Right ventricle myocardium superior (tissue), 1 donor: ENCODE measurements at places on chromosomes 16 and 17. TPM values are rescaled to one million over a fixed set of nuclear protein-coding genes. Genes with fewer than 3 reads are reported as not detected.
A peak's percentile ranks its signal among the peaks of the same experiment; 100 is the strongest.

Gene HIGD1B
- 17.4 TPM for total RNA-seq

- peak; percentile 55 for DNase-seq
These were observed 477 bp downstream of the CENPV start for GRCh38 chr17:16352667-16353316.

GRCh38 chr17:67491681-67492024, 114.6 kb downstream of the PITPNC1 start:
- no peak for DNase-seq

- no peak for DNase-seq
These were observed 6.6 kb downstream of the PLEKHH3 start for GRCh38 chr17:42669977-42670788.

- peak; percentile 19 for DNase-seq
These were observed 15.9 kb upstream of the MEIOB start for GRCh38 chr16:1887711-1888354.

DNA sequence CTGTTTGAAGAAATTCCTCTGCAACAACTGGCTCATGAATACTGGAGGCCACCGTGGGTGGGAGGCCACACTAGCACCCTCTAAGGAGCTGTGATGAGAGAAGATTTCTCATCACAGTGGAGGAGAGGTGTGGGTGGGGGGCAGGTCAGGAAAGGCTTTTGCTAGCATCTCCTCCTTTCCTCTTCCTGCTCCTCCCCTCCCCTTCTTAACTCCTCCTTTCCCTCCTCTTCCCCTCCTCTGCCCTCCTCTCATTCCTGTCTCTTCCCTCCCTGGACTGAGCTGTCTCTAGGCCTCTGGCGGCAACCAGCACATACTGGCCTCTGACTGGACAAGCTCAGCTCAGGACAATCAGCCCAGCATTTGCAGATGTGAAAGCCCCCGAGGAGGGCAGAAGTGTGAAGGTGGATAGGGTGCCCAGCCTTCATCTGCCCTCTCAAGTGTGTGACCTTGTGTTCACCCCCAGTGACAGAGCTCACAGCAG, 19.0 kb upstream of the LHX1 start:
- no peak for DNase-seq

GRCh38 chr17:2335726-2336214, 487 bp downstream of the TSR1 start:
- DNase-seq, result peak; percentile 47

Gene PDILT
- not detected for total RNA-seq

DNA sequence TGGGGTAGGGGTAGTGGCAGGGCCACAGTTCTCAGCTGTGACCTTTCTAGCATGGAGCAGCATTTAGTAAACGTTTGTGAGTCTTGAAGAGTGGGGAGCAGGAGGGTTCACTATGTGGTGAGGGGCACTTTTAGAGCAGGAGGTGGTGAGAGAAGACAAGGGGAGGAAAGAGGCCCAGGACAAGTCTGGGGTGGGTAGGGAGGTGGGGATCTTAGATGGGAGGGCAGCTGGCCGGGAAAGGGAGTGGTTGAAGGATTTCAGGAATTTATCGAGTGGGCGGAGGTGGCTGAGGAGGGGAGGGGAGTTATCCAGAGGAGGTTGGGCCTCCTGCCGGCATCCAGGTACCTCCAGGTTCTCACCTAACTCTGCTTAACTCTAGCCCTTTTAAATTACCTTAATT, 1.9 kb downstream of the CLEC16A start:
- DNase-seq, result no peak

Gene PRSS21
- total RNA-seq, result not detected

- DNase-seq, result no peak
These were observed 66.9 kb downstream of the PLXDC1 start for GRCh38 chr17:39084558-39084957.

GRCh38 chr17:17843096-17843495, 6.3 kb upstream of the SREBF1 start:
- no peak for DNase-seq

Gene SEPTIN12
- not detected for total RNA-seq

- no peak for DNase-seq
These were observed 79.2 kb upstream of the LGALS9 start for GRCh38 chr17:27551701-27552248.

Gene CALB2
- total RNA-seq, result 0.30 TPM

- no peak for DNase-seq
These were observed 20.7 kb downstream of the MARCHF10 start for GRCh38 chr17:62787366-62787765.

DNA sequence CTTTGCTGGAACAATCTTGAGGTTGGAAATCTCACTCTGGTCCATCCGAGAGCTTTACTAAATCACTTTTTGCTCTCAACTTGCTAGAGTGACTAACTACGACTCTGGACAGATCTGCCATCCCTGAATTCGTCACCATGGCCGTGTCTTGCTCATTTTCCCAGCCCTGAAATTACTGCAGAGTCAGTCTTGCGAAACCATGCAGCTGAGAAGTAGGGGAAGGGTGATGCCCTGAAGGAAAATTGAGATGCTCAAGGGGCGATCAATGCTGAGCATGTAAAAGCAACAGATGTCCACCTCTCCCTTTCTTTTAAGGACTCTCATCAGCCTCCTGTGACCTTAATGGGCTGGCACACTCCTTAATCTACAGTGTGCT, 18.8 kb downstream of the PCTP start:
- no peak for DNase-seq

Gene CLDN7
- 0.94 TPM for total RNA-seq

Gene LAT
- 2.4 TPM for total RNA-seq

GRCh38 chr16:74794668-74795067, 20.0 kb upstream of the FA2H start:
- DNase-seq, result no peak

- DNase-seq, result no peak
These were observed 57.0 kb downstream of the NSRP1 start for GRCh38 chr17:30173649-30174048.

Gene TBC1D3D
- not detected for total RNA-seq

- DNase-seq, result no peak
These were observed 79.9 kb upstream of the C17orf78 start for GRCh38 chr17:37295888-37296287.

DNA sequence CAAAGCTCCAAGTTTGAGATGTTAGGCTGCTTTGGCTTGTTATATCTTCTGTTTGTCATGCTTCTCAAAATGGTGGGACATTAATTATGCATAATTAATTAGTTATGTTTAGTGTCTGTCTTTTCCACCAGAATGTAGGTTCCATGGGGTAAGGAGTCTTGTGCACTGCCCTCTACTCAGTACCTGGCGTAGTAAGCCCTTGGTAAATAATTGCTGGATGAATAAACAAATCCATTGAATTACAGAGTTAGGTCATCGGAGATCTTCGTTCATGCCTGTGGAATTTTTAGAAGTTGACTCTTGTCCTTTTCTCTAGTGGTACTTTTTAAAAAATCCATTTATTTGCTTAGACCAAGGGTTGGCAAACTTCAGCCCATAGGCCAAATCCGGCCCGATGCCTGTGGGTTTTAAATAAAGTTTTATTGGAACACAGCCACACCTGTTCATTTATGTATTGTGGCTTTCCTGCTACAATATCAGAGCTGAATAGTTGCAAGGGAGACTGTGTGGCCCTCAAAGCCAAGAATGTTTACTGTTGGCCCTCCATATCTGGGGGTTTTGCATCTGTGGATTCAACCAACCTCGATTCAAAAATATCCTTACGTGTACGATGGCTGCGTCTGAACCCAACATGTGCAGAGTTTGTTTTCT, 524.8 kb upstream of the EEF2KMT start:
- no peak for DNase-seq

DNA sequence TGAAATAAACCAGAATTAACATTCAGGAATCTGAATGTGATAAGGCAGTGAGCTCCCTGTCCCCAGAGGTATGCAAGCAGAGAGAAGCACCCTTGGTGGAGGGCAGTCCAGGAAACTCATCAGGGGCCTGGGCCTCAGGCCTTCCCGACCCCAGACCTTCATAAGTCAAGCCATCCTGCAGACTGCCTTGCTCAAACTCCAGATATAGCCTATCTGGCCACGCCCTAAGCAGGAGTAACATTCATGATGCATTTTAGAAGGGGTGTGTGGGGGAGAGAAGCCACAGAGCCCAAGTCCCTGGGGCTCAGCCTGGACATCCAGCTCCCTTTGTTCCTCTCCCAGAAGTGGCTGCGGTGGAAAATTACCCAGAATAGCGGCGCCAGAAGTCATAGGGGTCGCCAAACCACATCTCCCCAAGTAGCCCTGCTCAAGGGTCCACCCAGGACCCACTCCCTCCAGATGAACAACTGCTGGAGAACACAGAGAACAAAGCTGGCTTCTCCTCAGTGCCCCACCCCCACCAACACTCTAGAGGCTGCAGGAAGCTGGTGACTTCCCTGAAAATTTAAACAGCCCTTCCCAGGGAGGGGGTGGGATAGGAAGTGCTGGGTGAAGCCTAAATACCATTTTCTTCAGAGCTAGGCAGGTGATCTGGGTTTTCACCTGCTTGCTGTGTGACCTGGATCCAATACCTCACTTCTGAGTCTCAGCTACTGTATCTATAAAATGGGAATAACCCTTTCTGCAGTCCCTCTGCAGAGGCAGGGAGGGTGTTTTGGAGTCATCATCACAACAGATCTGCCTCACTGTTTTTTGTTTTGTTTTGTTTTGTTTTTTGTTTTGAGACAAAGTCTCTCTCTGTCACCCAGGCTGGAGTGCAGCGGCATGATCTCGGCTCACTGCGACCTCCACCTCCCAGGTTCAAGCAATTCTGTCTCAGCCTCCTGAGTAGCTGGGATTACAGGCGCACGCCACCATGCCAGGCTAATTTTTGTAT, 1.5 kb upstream of the SREBF1 start:
- peak; percentile 76 for DNase-seq

Gene FBXW10B
- total RNA-seq, result 0.48 TPM

Gene FDXR
- total RNA-seq, result 4.6 TPM

Gene MYL4
- total RNA-seq, result 219 TPM

Gene TP53TG3E
- not detected for total RNA-seq

Gene SLC2A4
- 141 TPM for total RNA-seq

GRCh38 chr16:83713597-83713996, 94.2 kb upstream of the HSBP1 start:
- DNase-seq, result no peak

DNA sequence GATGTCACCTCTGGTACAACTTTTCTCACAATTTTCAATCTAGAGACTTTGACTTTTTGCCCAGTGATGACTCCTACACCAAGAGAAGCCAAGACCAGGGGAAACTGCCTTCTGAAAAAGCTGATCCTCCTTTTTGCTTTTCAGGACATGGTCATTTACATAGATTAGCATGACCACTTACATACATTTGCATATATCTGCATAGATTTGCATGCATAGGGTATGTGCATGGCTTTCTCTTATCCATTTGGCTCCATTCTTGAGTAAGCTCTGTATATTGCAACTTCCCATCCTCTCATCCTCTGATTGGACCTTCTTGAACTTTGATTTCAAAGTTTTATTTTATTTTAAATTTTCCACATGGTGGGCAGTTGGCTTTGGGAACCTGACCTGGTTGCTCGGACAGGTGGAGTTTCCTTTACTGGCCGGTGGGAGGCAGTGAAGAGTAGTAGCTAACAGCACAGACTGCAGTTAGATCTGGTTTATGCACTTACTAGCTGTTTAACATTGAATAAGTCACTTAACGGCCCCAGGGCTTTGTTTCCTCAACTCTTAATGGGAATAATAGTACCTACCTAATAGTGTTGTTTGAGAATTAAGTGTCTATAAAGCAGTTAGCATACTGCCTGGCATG, 92.9 kb downstream of the GPR139 start:
- no peak for DNase-seq

GRCh38 chr17:45425984-45426413, 6.7 kb downstream of the ARHGAP27 start:
- DNase-seq, result no peak

Gene RNF151
- total RNA-seq, result not detected

- DNase-seq, result no peak
These were observed 116.3 kb downstream of the SOX9 start for GRCh38 chr17:72236980-72237633.

GRCh38 chr16:50360779-50361178, 8.0 kb downstream of the BRD7 start:
- no peak for DNase-seq

Gene C16orf54
- 0.65 TPM for total RNA-seq

GRCh38 chr17:75645889-75646637, 12.8 kb downstream of the SMIM5 start:
- peak; percentile 44 for DNase-seq

DNA sequence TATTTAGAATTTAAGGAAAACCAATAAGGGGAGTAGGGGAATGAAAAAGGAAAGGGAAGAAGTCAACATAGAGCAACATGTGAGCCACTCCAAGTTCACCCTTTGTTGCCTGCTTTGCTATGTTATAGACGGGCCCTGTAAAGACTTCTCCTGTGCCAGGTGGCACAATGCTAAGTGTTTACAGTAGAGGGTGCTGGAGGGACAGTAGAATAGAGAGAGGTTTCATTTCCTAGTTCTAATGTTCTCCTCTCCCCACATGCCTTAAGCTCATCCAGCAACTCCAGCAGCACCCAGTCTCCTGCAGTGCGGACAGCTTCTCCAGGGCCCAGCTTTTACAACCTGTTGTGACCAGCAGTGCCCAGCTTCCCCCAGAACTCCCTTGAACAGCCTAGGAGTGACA, 468.0 kb downstream of the HS3ST3B1 start:
- DNase-seq, result no peak

Gene CCP110
- 6.1 TPM for total RNA-seq

DNA sequence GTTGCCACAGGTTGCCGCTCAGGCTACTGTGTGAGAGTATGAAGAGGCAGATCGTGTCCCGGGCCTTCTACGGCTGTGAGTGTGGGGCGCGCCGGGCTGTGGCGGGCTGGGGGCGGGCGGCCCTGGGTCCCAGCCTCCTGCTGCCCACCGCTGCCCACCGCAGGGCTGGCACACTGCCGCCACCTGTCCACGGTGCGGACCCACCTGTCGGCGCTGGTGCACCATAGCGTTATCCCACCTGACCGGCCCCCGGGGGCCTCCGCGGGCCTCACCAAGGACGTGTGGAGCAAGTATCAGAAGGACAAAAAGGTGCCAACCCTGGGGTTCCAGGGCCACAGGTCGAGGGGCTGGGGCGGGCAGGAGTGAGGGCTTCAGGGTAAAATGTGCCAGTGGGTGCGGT, 28.7 kb downstream of the MNT start:
- no peak for DNase-seq

GRCh38 chr17:18933102-18934058, 18.6 kb upstream of the SLC5A10 start:
- no peak for DNase-seq

Gene MMP15
- total RNA-seq, result 55.2 TPM

- DNase-seq, result no peak
These were observed 247.5 kb downstream of the CDH13 start for GRCh38 chr16:82874271-82874670.
